Activated T-helper 2 cell treated with anti-CD3 and anti-CD28 coated beads, Interferon-gamma antibody, Interleukin-2, Interleukin-4, amounts not matched to agents 10 μg/mL and 5 μg/mL and 100 μg/mL, durations not matched to agents 14 hours and 24 hours and 36 hours (primary cell): ENCODE measurements at places on chromosomes 6 and 20.

GRCh38 chr20:53390770-53391169 is 202.9 kb downstream of the ZNF217 start:
- no peak for DNase-seq
- H3K4me3 ChIP-seq: no peak overlapping the region
- H3K4me1 ChIP-seq: peaks cover 16% of the 10 kb centered on the region

DNA sequence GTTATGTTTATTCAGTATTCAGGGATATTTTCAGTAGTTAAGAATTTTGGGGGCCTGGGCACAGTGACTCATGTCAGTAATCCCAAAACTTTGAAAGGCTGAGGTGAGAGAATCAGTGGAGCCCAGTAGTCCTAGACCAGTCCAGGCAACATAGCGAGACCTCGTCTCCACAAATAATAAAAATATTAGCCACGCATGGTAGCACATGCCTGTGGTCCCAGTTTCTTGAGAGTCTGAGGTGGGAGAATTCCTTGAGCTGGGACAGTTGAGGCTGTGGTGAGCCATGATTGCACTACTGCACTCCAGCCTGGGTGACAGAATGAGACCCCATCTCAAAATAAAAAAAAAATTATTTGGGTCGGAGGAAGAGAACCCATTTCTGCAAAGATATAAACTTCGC is 20.3 kb downstream of the ADGRG6 start:
- no peaks in the 10 kb centered on the region for H3K36me3 ChIP-seq
- DNase-seq: no peak
- H3K27ac ChIP-seq: no peak overlapping the region
- no peak overlapping the region for H3K4me3 ChIP-seq

DNA sequence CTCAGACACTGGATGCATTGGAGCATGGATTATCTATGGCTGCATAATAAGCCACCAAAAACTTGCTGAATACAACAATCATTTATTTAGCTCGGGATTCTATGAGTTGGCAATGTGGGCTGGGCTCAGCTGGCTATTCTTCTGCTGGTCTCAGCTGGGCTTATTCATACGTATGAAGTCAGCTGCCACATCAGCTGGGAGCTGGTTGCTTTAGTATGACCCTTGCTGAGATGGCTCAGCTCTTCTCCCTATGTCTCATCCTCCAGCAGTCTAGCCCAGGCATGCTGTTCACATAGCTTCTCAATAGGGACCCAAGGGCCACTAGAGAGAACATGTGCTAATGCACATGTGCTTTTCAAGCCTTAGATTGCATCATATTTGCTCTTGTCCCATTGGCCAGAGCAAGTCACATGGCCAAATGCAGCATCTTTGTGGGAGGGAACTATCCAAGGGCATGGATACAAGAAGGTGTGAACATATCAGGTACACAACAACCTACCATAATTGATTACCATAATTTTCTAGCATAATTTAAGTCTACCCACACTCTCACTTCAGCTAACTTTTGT is 444.6 kb downstream of the KIF16B start:
- H3K4me1 ChIP-seq: no peaks in the 10 kb centered on the region
- DNase-seq: no peak
- no peaks in the 10 kb centered on the region for H3K27me3 ChIP-seq

DNA sequence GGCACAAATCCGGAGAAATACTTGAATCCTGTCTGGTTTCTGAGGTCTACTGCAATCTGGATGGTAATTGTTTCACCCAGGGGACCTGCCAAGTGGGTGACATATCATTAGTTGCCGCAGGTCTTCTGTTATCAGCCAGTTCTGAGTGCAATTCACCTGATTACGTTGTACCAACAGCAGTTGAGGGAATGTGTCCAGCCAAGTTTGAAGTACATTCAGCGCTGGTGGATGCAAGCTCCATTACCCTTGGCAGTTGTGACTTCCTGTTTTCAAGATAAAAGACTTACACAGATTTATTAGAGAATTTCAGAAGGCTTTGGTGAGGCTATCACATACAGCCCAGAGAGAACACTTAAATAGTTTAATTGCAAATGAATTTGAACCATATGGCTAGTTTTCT is 42.8 kb downstream of the FNDC1 start:
- no peaks in the 10 kb centered on the region for H3K36me3 ChIP-seq
- no peak overlapping the region for H3K27ac ChIP-seq
- H3K4me3 ChIP-seq: no peak overlapping the region
- DNase-seq: no peak

DNA sequence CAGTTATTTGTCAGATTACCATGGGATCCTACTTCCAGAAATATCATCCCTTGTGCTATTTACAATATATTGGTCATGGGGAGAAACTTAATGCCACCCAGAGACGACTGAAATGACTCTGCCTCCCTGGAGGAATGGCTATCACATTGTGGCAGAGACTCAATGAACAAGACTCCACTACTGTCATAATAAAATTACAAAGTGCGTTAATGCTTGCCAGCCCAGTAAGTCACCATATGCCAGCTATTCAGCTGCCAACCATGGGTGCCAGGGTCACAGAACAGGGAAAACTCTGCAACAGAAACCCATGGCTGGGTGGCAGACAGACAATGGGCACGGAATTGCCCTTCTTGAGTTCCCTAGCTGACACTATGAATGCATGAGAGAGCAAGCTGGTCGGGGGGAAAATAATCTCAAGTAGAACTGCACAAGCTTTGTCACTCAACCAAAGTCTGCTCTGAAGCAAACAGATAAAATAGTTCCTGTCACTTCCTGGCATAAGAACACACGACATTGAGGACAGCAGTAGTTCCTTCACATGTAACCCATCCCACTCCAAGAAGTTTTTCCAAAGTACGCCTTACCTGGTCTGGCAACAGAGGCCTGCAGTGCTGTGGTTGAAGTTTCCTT is 32.1 kb downstream of the TP53INP2 start:
- H3K27me3 ChIP-seq: no peaks in the 10 kb centered on the region
- no peak overlapping the region for H3K4me3 ChIP-seq
- peaks cover 18% of the 10 kb centered on the region for H3K36me3 ChIP-seq
- no peaks in the 10 kb centered on the region for H3K4me1 ChIP-seq

DNA sequence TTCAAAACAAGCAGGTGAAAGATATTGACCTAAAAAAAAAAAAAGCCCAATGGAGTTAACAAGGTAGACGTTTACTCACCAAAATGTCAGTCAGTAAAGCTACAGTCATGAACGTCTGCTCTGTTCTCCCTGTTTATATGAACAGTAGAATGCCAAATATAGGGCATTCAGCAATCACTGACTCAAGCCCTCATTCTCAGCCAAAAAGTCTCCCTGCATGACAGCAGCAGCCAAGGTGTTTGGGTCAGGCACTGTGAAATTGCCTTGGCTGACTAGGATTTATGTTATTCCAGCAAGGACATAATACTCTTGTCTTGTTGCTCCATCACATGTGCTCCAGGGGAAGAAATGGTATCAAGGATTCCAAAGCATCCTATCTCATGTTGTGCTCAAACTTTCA is 194.7 kb upstream of the RSPO3 start:
- no peak for DNase-seq
- H3K27me3 ChIP-seq: no peaks in the 10 kb centered on the region
- no peak overlapping the region for H3K4me3 ChIP-seq
- H3K36me3 ChIP-seq: no peaks in the 10 kb centered on the region
- no peak overlapping the region for H3K27ac ChIP-seq

DNA sequence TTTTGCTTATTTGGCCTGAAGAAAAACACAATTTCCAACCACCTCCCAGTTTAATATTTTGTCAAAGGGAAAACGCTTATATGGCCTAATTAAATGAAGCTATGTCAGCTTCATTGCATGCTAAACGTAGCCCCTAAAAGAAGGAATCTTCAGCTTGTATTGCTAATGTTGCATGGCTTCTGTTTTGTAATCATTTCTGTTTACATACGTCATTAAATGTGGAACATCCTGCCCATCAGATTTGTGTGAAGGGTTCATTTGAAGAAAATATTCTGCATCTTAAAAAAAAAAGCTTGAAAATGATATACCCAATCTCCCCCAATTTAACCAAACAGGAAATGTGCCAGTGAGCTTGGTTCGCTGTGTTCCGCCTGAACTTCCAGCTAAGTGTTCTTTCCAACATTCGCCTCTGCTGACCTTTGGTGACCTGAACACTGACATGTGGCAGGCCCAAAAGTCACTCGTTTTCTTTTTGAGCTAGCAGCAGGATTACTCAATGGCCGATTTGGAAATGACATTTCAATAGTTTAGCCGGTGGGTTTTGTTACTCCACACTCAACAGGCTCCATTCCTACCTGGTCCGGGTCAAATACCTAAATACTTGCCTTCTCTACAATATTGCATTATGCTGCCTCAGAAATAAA is 12.7 kb upstream of the SIRT5 start:
- no peak for DNase-seq
- no peaks in the 10 kb centered on the region for H3K4me1 ChIP-seq
- peaks cover 15% of the 10 kb centered on the region for H3K27me3 ChIP-seq

GRCh38 chr20:18805881-18806280 is 7.7 kb upstream of the SCP2D1 start:
- no peaks in the 10 kb centered on the region for H3K27me3 ChIP-seq
- H3K4me1 ChIP-seq: no peaks in the 10 kb centered on the region
- H3K36me3 ChIP-seq: no peaks in the 10 kb centered on the region
- no peak for DNase-seq
- H3K4me3 ChIP-seq: no peak overlapping the region

DNA sequence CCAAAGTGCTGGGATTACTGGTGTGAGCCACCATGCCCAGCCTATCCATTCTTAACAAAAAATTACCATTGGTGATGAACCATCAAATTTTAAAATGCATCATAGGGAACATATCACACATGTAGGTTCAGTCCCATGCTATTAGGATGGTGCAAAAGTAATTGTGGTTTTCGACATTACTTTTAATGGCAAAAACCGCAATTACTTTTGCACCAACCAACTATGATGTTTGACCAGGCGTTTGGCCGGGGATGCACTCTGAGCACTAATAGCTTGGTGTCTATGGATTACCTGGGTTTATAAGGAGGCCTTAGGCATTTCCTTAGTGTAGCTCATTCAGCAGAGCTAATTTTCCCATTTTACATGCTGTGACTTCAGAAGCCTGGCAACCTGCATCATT is 246.5 kb upstream of the SUPT3H start:
- peaks cover 40% of the 10 kb centered on the region for H3K36me3 ChIP-seq
- no peaks in the 10 kb centered on the region for H3K27me3 ChIP-seq
- DNase-seq: no peak
- no peak overlapping the region for H3K4me3 ChIP-seq
- H3K27ac ChIP-seq: peak overlapping the region; percentile 86
- peaks cover 70% of the 10 kb centered on the region for H3K4me1 ChIP-seq

DNA sequence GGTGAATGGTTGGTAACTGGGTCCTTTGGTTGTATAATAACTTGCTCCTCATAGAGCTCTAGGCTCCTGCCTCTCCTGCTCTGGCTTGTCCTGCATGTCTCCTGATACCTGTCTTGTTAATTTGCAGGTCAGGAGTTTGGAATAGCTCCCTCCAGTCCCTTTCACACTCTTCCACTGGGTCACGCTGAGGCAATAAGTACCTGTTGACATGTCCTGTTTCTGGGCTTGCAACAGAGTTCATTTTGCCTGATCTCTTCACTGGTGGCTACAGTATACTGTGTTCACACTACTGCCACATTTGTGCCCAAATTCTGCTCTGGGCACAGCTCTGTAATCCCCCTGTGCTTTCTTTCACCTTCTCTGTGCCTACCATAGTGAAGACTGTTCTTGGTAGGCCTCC is 25.4 kb upstream of the C20orf144 start:
- H3K27me3 ChIP-seq: no peaks in the 10 kb centered on the region
- peaks cover 42% of the 10 kb centered on the region for H3K36me3 ChIP-seq
- H3K27ac ChIP-seq: no peak overlapping the region
- H3K4me3 ChIP-seq: no peak overlapping the region

DNA sequence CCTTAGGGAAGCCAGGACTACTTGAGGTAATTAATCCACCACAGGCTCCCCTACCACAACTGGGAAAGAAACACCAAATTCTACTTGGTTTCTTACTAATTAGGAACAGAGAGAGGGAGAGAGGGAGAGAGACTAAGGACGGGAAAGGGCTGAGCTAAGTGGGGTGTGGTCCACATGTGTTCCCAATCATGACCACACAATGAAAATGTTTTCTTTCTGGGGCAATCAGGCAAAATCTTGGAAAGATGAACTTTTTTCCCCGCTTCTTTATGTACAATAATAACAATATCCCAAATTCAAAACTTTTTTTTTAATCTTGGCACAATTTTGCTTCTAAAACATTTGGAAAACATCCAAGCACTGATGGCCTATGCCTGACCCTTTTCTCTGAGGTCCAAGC is 734.4 kb downstream of the MAFB start:
- no peak for DNase-seq
- H3K27me3 ChIP-seq: no peaks in the 10 kb centered on the region
- no peaks in the 10 kb centered on the region for H3K36me3 ChIP-seq

GRCh38 chr20:51484141-51484815 is 58.2 kb downstream of the NFATC2 start:
- no peaks in the 10 kb centered on the region for H3K27me3 ChIP-seq
- peaks cover 80% of the 10 kb centered on the region for H3K4me1 ChIP-seq
- peaks cover 66% of the 10 kb centered on the region for H3K36me3 ChIP-seq
- DNase-seq: no peak
- H3K4me3 ChIP-seq: no peak overlapping the region

- peaks cover 17% of the 10 kb centered on the region for H3K27me3 ChIP-seq
- DNase-seq: no peak
- H3K4me1 ChIP-seq: no peaks in the 10 kb centered on the region
- no peaks in the 10 kb centered on the region for H3K36me3 ChIP-seq
These were observed 214.7 kb upstream of the PDE10A start for GRCh38 chr6:165877773-165878172.

DNA sequence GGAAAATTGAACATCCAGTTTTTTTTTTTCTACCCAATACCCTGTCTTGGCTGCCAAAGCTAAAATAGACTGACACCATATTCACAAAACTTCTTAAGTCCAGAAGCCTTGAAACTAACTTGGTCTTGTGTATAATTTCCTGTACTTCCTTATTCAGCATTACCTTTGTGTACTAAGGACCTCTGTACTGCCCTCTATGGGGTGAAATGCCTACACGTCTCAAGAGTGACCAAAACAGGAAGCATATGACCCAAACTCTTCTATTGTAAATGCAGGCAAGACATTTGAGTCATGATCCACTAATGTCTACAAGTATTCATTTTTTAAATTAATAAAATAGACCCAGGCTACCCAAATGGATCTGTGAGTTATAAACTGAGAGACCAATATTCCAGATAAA is 50.4 kb downstream of the HMGCLL1 start:
- no peak for DNase-seq
- no peaks in the 10 kb centered on the region for H3K27me3 ChIP-seq
- H3K4me3 ChIP-seq: no peak overlapping the region
- no peak overlapping the region for H3K27ac ChIP-seq

GRCh38 chr6:73610444-73611275 is 43.1 kb downstream of the SLC17A5 start:
- no peaks in the 10 kb centered on the region for H3K27me3 ChIP-seq
- H3K27ac ChIP-seq: no peak overlapping the region

DNA sequence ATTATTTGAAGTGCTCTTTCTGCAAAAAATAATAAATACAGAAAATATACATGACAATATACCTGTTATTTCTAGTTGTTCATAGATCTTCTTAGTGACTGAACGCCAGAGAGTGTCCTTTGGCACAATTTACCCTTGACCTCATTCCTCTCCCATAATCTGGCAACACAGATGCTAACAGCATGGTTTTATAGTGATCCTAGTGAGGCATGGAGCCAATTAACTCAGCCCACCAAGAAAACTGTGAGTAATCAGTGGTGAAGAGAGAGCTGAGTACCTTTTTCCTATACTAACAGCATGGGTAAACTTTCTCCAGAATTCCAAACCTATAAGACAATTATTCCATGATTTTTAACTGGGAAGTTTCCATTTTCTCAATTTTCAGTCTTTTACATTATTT is 61.0 kb downstream of the VGLL2 start:
- no peaks in the 10 kb centered on the region for H3K4me1 ChIP-seq
- no peak for DNase-seq
- no peak overlapping the region for H3K27ac ChIP-seq
- peaks cover 2% of the 10 kb centered on the region for H3K27me3 ChIP-seq
- no peak overlapping the region for H3K4me3 ChIP-seq
